Tongue (tissue), 3 donors: ENCODE measurements at places on chromosomes 2 and 18.
A peak's percentile ranks its signal among the peaks of the same experiment; 100 is the strongest.

- DNase-seq = no peak
Observed at GRCh38 chr2:1266351-1266750, 146.9 kb upstream of the TPO start.

GRCh38 chr2:3291750-3292149, 85.9 kb downstream of the EIPR1 start:
- no peak for DNase-seq

GRCh38 chr2:109699646-109700045, 85.5 kb downstream of the SOWAHC start:
- no peak for DNase-seq

DNA sequence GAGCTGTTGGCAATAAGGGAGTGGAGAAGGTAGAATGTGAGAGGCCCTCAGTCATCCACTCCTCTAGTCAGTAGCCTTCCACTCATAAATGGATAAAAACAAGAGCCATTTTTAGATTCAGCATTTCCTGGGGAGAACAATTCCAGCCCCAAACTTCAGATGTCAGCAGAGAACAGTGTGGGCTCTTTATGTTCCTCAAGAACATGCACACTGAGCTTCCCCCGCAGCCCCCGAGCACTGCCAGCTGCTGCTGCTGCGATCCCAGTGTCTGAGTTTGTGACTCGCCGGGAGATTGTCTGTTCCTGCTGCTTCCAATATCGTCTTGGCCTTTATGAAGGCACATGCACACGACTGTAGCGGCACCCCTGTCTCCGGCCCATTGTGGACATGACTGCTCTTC, 143.7 kb upstream of the CTNNA2 start:
- no peak for DNase-seq

DNA sequence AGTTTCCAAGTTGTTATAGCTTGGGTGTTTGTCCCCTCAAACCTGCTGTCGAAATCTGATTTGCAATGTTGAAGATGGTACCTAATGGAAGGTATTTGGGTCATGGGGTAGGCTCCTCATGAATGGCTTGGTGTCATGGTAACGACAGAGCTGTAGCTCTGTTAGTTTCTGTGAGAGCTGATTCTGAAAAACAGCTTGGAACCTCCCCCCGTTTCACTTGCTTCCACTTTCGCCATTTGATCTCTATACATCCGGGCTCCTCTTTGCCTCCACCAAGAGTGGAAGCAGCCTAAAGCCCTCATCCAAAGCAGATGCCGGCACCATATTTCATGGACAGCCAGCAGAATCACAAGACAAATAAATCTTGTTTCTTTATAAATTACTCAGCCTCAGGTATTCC, 1035.1 kb upstream of the SLC39A10 start:
- no peak for DNase-seq

- DNase-seq = no peak
Observed at GRCh38 chr2:42390401-42390969, 29.5 kb upstream of the COX7A2L start.

GRCh38 chr2:238551091-238551490, 124.4 kb downstream of the ASB1 start:
- no peak for DNase-seq

- no peak for DNase-seq
Observed at GRCh38 chr18:12046751-12047335, 46.8 kb upstream of the ANKRD62 start.

GRCh38 chr2:168708080-168708479, 94.4 kb upstream of the NOSTRIN start:
- DNase-seq = peak; percentile 56

GRCh38 chr2:159804941-159805340, 6.9 kb upstream of the CD302 start:
- DNase-seq = no peak
